Liver (tissue), 10 donors: ENCODE measurements at places on chromosomes 4 and X.

GRCh38 chrX:76454456-76454927, 27.0 kb downstream of the MAGEE1 start:
- no peak for DNase-seq

DNA sequence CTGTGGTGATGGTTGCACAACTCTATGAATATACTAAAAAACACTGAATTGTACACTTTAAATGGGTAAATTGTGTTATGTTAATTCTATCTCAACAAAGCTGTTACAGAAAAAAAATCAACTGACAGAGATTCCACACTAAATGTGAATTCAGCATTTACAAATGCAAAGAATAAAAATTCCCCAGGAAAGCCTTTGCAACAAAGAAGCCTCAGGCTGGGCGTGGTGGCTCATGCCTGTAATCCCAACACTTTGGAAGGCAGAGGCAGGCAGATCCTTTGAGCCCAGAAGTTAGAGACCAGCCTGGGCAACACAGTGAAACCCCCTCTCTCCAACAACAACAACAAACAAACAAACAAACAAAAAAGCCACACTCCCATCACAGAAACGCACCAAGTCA, 8.9 kb downstream of the BCLAF3 start:
- DNase-seq, result no peak

GRCh38 chrX:129750971-129751370, 12.2 kb downstream of the XPNPEP2 start:
- DNase-seq, result no peak

DNA sequence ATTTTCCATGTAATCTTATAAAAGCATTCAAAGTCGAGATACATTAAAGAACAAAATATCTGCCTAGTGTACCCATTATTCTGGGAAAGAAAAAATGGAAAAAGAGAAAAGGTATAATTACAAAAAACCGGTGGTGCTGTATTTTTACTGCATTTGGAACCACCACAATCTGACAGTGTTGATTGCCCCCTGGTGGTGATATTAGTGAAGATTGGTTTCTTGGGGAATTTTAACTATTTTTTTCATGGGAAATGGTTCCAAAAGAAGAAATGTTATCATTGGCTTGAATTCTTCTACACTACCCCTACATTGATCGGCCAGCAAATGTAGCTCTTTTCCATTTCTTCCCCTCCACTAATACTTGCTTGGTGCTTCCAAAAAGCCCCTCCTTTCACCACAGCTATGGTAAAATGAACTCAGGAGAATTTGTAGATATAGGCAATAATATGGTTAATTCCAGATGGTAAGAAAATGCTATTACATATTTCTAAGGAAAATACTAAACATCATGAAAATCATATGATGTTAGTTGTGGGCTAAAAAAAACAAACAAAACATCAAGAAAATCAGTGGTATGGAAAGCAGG, 50.0 kb downstream of the COX18 start:
- no peak for DNase-seq

DNA sequence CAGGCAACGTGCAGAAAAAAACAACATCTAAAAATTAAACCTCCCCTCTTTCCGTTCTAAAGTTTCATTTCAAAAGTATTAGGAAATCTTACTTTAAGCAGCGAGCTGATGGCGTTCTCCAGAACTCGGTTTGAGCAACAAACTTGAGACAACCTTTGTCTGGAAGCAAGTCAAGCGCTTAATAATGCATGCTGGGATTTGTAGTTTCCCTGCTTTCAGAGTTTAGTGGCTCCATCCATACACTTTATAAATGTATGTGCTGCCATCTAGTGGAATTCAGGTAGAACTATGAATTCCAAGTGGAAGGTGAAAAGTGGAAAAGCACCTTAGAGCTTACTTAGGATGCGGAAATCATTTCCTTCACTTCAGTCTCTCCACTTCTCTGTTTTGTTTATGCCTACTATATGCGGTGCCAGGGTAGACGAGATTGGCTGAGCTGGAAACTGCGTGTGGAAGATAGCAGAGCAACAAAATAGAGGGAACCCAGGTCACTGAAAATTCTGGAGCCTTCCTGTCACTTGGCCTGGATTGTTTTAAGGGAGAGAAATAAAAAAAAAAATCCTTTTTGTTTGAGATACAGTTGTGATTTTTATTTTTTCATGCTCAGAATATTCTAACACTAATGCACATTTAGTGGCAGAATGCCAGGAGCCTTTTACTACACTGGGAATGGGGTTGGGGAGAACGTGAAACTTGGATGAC, at the start of gene BDH2:
TSS of gene BDH2 (minus strand) at position 144 of the 702 bp plus-strand sequence. CDS start 3,580 bp downstream, outside the sequence.
- DNase-seq, result no peak

- DNase-seq, result no peak
Observed at GRCh38 chr4:169906104-169906503, 120.1 kb downstream of the MFAP3L start.

DNA sequence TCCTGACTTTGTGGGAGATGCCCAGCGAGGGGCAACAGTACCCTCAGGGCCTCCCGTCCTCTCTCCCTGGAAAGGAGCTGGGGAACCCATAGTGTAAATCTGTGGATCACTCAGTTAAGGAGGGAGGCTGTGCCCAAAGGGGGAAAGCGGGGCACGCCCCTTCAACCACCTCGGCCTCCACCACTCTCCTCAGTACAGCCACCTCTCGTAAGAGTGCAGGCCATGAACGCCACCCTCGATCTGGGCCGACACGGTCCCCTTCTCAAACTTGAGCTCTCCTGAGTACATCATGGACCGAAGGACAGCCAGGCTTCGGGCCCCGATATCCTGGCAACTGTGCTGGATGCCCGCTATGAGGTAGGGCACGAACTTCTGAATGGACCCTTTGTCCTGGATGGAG, 221.8 kb upstream of the ATP6AP2 start:
- DNase-seq, result no peak

- no peak for DNase-seq
Observed at GRCh38 chr4:141543176-141543575, 93.2 kb upstream of the IL15 start.

DNA sequence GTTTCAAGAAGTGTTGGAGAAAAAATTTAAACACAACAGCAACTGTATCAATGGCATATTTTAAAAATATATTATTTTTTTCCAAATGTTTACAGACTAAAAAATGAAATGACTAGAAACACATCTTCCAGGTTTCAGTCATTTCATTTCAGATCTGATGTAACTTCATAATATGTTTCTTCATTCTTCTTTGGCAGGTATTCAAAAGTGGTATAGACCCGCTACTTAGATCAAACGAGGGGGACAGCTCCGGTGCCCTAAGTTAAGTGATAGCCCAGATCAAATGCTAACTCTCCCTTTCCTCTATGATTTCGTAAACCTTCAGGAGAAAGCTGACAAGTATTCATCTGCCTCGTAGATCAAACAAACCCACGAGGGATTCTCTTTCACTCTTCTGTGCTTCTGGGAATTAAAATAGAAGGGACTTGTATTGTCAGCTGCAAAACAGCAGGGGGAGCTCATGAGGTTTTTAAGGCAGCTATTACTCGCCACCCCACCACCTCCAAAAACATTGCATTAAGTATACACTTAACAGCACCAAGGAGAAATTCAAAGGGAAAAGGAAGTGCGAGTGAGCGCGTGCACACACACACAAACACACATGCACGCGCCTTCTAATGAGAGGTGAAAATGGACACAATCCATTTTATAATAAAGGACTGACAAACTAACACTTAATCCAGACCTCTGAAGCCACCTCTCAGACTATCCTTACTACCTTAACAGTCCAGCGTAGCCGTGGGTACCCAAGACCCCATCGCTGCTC, 21.4 kb downstream of the HELT start:
- DNase-seq, result peak; percentile 44

- DNase-seq, result no peak
Observed at GRCh38 chr4:147735413-147736301, 3.8 kb downstream of the ARHGAP10 start.
